CD4-positive, alpha-beta T cell (primary cell): ENCODE measurements at places on chromosomes 1 and 21. TPM values are rescaled to one million over a fixed set of nuclear protein-coding genes. Genes with fewer than 3 reads are reported as not detected.

Gene OLFML3
- 0.30 TPM for total RNA-seq

Gene TNNI3K
- total RNA-seq: 0.60 TPM

- no peak for DNase-seq
Observed at GRCh38 chr1:154735061-154735803, 127.2 kb upstream of the ADAR start.

Gene CSMD2
- total RNA-seq: not detected

- no peak for DNase-seq
Observed at GRCh38 chr1:182685215-182685614, 828 bp upstream of the RGS8 start.

DNA sequence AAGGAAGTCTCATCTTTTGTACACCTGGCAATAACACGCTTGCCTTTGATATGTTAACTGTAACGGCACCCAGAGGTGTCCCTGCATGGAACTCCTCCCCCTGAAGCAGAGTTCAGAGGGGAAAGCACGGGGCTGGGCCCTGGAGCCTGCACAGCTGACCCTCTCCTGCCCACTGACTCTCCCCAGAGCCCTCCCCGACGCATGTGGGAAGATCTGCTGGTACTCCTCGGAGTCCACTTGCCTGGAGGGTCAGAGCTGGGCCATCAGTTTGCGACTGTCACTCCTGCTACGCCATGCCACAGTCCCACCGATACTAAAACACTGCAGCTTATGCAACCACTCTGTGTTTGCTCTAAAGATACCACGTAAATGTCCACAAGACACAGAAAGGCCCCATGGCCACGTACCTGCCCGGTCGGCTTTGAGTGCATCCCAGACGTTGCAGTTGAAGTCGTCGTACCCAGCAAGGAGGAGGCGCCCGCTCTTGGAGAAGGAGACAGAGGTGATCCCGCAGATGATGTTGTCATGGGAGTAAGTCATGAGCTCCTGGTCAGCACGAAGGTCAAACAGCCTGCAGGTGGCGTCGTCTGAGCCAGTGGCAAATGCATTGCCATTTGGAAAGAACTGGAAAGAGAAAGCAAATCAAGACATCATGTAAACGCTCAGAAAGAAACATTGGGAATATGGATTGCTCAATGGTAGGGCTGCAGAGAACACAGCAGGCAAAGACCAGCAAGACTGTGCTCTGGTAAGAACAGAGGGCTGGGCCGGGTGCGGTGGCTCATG lies 10.6 kb upstream of the NADK start:
- DNase-seq: no peak

GRCh38 chr1:203655671-203656070 lies 29.0 kb downstream of the ATP2B4 start:
- DNase-seq: no peak

Gene CADM3
- total RNA-seq: not detected

Gene SYCP1
- total RNA-seq: not detected

Gene RPTN
- total RNA-seq: not detected

- DNase-seq: no peak
Observed at GRCh38 chr1:74399249-74399648, 113.2 kb downstream of the LRRC53 start.

GRCh38 chr1:169514566-169515270 lies 29.0 kb upstream of the SLC19A2 start:
- no peak for DNase-seq

DNA sequence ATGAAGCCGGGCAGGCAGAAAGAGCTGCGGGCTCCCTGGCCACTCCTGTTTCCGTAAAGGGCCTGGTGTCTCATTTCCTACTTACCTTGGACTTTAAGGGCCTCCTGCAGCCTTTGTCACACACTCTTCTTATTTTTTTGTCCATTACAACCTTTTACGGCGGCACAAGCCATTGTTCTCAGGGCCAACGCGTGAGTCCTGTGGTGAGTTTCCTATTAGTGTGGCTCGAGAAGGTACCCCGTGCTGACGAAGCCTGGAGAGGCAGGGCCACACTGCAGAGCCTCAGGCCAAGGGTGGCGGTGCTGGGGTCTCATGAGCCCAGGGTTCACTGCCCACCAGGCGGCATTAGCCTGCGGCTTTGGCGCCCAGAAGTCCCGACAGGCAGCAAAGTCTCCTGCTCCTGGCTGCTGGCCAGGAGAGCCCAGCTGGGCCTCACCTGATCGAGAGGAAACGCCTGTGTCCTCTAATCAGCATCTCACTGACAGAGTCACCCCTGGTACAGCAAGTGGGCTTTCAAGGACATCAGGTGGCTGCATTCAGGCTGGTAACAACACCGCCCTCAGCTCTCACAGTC lies 62.0 kb downstream of the SIK1 start:
- DNase-seq: no peak

- DNase-seq: no peak
Observed at GRCh38 chr1:225950905-225951497, 10.0 kb upstream of the LEFTY2 start.

Gene PRAMEF7
- not detected for total RNA-seq

GRCh38 chr21:44305691-44306090 lies 5.8 kb downstream of the PFKL start:
- no peak for DNase-seq

- no peak for DNase-seq
Observed at GRCh38 chr1:51516649-51517158, 2.4 kb downstream of the EPS15 start.

DNA sequence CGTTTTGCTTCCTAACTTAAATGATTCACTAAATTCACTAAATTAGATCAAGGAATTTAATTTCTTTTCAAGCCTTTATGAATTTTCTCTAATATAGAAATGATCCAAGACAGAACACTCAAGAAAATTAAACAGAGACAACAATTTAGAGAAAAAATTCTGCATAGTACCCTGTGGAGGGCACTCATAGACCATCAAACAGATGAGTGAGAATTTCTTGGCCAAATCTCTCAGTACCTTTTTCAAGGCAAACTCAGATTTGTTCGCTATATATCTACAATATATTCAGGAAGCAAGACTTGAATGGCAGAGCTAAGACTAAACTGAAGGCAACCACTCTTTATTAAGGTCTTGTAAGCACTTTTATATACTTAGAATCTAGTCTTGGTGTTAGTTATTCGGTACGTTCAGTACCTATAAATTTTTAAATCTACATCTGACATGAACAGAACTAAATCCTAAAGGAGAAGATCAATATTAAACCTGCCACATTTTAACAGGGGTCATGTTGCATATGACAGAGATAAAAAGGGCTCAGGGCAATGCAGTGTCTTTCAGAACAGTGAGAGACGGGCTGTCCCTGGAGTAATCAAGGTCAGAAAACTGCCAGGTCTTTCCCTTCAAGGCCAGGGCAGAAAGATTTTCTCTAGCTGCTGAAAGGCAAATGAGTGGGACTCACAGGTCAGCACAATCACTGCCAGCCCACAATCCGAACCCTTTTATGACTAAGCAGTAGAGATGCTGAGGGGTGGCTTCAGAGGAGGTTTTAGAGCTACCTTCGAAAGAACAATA lies 118.8 kb upstream of the TMPRSS15 start:
- DNase-seq: no peak

- DNase-seq: no peak
Observed at GRCh38 chr1:17023573-17023972, 11.8 kb upstream of the ATP13A2 start.

DNA sequence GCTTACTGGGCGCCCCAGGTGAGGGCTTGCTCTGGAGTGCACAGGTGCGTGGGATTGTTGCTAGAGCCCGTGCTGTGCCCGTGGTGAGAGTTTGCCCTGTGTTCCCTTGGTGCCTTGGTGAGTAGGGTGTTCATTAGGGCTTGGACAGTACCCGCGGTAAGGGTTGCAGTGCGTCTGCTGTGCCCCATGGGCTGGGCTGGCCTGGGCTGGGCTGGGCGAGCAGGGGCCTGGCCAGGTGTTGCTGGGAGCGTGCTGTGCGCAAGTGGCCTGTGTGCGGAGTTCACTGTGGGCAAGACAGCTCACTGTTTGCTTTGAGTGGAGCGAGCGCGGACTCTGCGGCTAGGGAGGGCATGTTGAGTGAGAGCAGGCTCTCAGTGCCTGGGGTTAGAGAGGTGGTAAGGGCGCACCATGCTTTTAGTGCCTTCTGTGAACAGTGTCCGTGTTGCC lies 725 bp downstream of the CR1L start:
- DNase-seq: no peak

DNA sequence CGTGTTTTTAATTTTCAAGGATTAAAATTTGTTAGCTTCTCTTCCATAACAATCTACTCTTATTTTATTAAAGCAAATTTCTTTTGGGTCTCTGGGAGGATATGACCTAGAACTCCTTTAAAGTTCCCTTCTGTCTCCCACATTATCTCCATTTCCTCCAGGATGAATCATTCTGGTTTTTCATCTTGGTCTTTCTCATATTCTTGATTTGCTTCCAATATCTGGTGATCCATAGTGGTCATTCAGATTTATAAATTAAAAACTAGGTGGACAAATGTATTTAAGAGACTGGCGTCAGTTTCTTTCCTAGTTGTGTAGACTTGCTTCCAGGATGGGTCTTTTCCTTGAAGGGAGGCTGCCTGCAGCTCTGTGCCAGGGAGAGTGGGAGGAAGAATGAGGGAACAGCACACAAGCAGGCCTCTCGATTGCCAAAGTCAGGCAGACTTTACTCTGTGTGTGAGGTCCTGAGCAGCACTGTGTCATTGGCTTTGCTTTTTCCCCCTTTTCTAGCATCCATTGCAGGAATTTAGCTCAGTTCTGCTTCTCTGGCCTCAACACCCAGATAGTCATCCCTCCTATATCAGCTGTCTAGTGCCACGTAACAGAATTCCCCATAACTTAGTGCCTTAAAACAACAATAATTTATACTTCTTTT lies 48.1 kb upstream of the FOXO6 start:
- no peak for DNase-seq

DNA sequence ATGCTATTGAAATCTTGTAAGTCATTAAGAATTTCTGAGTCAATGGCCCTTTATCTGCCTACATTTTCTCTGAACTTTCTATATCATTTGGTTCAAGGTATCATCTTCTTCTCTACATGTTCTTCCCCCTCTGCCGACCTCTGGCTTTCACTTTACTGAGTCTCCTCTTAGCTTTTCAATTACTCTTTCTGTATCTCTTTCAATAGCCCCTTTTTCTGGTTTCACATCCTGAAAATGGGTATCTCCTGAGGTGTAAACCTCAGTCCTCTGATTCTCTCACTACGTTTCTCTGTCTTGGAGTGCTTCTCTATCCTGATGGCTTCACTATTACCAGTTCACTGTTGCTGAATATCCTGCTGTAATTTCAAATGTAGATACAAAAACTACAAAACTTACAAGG lies 98.9 kb downstream of the LYST start:
- no peak for DNase-seq

DNA sequence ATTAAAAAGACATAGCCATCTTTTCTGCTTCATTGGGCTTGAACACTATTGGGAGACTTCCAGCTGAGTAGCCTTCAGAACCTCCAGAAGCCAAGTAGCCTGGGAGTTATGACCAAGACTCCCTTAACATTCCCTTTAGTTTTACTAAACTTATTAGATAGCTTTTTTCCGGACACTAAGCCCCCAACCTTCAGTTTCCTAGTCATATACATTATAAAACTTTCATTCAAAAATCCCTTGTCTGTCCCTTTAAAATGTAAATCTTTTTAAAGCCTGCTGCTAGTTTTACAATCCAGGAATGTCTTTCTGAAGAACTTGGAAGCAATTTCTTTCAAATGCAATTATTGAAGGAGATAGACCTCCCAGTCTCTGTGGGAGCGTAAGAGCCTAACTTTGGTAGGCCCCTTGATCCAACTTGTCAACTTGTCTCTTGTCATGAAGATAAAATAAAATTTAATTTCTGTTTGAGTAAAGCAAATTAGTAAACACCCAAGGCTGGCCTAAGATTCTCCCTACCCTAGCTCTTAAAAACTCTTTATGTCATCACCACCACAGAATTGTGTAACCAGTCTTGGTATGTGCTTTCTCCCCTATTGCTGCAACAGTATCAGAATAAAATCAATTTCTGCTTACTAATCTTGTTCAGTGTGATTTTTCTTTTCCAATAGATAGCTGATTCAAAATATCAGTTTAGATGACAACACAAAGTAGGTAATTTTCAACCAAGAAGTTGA lies 796.2 kb downstream of the PLA2G4A start:
- no peak for DNase-seq

Gene SELL
- 216 TPM for total RNA-seq

- DNase-seq: no peak
Observed at GRCh38 chr1:45640293-45640692, 16.4 kb upstream of the CCDC17 start.

Gene IFI16
- 37.6 TPM for total RNA-seq

DNA sequence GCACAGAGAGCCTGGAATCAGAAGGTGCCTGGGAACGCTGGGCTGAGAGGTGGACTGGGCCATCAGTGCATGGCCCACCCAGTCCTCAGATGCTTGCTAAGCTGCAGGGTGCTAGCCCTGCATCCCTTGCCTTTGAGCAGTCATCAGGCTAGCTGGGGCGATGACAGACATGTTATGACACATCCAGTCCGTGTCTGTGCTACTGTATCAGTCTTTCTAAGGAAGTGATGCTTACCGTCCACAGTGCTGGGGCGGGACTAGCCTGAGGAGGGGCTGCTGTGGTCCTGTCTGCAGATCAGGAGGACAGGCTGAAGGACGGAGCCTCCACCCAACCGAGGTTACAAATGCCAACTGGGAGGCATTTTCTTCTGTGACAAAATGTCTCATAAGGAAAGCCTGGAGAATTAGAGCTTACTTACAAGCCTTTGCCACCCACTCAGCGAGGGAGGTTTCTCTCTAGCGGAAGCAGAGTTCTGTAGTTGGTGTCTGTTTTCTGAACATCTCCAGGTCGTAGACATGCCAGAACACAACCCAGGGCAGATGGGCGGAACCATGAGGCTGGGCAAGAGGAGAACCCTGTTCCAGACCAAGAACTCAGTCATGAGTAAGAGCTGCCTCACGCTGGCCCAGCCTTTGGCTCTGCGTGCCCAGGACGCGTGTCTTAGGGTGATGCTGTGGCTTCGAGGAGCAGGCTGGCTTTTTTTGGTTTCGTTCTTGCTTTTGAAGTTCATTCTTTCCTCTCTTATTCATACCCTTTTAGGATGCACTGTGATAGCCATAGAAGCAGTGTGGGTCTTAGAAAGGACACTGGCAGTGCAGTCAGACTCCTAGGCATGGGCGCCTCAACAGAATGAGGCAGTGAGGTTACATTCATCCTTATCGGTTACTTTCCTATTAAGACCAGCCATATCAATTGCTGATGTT lies 14.3 kb downstream of the SLFNL1 start:
- no peak for DNase-seq

Gene AQP10
- not detected for total RNA-seq

- DNase-seq: no peak
Observed at GRCh38 chr1:3277623-3278022, 176.8 kb upstream of the ARHGEF16 start.

DNA sequence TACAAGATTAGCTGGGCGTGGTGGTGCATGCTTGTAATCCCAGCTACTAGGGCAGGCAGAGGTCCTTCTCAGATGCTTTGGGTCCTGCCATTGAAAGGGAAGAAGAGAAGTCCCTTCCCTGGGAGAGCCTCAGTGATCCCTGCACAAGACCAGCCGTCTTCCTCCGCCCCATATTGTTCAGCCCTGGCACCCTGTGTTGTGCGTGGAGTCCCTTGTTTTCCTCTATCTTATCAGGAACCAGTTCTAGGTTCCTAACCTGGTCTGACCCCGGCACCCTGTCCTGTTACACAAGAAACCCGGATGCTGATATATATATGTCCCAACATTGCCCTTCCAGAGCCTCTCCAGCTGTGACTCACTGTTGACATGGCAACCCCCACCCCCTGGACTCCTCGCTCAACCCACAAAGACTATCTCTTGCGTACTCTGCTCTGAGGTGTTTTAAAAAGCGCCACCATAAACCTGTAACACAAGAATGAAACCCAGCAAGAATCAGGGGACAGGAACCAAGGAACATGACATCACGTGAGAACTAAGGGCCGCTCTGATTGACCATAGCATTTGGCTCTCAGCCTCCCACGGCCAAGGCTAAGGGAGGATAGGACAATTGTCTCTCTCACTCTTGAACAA lies 4.8 kb downstream of the MX2 start:
- DNase-seq: no peak
